ENCODE measurements at places on chromosomes 5 and 9.

- DNase-seq: no peak
Measured at GRCh38 chr5:135671052-135671705, 92.4 kb upstream of the CXCL14 start.

DNA sequence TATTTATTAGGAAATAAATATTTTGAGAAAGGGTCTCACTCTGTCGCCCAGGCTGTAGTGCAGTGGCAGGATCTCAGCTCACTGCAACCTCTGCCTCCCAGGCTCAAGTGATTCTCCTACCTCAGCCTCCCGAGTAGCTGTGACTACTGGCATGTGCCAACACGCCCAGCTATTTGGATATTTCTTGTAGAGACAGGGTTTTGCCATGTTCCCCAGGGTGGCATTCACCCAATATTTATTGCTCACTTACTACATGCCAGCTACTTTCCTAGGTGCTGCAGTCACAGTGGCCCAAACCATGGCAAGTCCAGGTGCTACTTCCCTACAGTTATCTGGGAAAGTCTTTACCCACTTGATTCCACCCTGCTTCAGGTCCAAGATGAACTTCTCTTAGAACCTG, 8.3 kb upstream of the MED7 start:
- no peak for DNase-seq

GRCh38 chr9:10703139-10703538, 90.3 kb upstream of the PTPRD start:
- no peak for DNase-seq

DNA sequence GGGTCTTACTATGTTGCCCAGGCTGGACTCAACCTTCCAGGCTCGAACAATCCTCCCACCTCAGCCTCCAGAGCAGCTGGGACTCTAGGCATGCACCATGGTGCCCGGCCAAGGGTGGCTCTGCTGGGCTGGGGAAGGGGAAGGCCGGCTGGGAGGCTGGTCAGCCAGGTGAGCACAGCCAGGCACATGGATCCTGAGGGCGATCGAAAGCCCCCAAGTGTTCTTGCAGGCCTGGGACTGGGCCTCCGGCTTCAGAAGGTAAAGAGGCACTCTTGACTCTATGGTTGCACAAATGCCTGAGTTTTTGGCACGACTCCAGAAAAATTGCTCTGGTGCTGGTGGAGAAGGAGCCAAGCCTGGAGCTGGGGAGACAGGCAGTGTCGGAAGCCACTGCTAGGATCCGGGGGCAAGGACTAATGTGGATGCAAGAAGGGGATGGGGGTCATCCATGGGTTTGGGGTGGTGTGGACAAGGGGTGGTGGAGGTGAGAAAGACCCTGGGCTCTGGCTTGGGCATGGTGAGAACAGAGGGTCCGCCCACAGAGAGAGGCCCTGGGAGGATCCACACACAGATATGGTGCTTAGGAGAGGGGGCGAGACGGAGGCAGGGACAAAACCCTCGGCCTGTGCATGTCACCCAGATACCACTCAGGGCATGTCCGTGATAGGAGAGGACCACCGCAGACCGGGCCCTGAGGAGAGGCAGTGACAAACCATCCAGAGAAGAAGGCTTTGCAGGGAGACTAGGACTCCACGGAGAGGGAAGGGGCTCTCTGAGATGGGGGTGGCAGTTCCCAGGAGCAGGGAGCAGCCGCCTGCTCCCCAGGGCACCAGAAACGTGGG, 51.1 kb upstream of the COL5A1 start:
- no peak for DNase-seq

- no peak for DNase-seq
Measured at GRCh38 chr5:139117342-139117884, 80.8 kb downstream of the SIL1 start.

DNA sequence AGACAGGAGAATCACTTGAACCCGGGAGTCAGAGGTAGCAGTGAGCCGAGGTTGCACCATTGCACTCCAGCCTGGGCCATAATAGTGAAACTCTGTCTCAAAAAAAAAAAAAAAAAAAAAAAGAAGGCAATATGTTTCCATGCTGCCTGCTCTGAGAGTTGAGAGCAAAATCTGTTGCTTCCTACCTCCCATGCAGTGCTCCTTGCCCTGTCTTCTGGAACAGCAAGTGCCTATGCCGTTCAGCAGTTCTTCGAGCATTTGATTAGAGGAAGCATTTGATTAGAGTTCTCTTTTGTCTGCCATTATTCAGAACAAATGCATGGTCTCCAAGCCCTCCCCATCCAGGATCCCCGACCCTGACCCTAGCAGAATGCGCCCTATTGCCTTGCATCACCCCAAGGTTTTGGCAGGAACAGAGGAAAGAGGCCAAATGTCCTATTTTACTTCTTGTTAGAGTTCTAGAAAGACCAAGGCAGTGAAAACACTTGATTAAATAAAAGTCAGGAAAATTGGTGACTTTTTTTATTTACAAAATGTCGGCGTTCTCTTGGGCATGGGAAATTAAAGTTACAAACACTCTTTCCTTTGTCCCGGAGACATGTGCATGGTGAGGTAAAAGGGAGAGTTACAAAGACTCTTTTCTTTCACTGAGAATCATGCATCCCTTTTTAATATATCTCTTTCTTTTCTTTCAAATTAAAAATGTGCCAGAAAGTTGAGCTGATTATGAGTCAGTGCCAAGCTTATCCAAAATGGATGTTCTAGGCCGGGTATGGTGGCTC, 27.8 kb upstream of the FSD1L start:
- no peak for DNase-seq

GRCh38 chr5:159463590-159464321, 133.5 kb upstream of the IL12B start:
- DNase-seq: no peak

DNA sequence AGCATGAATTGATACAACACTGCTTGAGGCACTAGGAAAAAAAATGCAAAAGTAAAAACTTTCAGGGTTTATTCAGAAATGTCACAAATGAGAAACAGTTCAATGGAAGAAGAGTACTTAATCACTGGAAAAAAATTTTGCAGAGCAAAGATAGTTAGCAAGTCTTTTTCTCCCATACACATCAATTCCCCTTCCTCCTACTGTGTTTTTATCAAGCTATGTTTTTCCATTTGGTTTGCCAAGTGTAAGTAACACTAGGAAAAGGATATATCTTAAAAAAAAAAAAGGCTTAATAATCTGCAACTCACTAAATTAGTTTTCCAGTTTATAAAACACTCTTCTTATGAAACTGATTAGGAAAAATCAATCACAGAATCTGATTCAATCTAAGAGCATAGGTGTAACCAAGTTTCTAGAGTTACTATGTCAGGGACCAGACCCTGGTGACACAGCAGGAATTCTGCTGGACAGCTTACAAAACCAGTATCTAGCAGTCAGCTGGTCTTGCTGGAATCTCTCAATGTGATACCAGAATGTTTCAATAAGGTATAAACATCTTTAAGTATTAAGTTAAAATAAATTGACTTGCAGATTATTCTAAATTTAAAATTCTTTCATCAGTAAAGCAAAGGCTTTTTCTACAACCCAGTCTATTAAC, 34.7 kb downstream of the RNF145 start:
- DNase-seq: no peak

DNA sequence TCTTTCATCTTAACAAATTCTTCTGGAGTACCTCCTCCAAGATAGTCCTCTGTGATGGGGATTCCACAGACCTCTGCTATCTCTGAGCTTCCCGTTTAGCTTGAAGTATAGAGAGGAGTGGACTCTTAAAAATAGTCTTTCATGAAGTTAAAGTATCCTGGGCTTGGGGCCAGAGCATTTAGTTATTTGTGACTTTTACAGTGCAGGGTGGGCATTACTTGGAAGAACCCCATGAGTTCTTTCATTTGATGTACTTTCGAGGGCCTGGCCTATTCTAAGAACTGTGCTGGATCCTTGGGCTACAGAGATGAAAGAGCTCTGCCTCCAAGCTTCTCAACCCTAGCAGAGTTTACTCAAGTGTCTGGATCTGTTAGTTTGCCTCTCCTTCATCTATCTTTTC, 131.5 kb downstream of the ZSWIM6 start:
- DNase-seq: no peak

DNA sequence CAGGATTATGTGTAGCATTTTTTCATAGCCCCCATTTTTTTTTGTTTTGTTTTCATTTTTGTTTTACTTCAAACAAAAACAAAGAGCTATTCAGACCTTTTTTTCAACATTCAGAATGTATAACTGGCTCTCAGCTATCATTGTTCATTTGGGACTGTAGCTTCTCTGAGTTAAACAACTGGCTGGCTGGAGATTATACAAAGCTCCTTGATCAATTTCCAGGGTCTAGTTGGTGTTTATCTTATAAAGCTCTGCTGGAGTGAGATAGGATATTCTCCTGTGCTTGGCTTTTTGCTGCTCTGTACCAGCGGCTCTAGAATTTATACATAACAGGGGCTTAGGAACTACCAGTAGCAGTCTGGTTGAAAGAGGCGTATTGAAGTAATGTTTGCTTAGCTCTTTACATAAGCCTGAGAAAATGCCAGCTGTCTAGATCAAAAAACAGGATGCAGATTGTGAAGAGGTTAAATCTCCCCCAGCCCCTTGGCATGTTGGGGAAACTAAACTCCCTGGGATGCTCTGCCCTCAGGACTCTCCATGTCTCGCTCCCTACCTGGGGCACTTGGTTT, 15.2 kb downstream of the GARNL3 start:
- DNase-seq: no peak

- no peak for DNase-seq
Measured at GRCh38 chr5:63774939-63775338, 187.3 kb downstream of the HTR1A start.

- no peak for DNase-seq
Measured at GRCh38 chr9:97711223-97711626, 14.1 kb upstream of the XPA start.

GRCh38 chr5:127969002-127969401, 114.6 kb upstream of the SLC12A2 start:
- DNase-seq: no peak

GRCh38 chr5:21774801-21775200, 1078.3 kb downstream of the CDH12 start:
- no peak for DNase-seq

DNA sequence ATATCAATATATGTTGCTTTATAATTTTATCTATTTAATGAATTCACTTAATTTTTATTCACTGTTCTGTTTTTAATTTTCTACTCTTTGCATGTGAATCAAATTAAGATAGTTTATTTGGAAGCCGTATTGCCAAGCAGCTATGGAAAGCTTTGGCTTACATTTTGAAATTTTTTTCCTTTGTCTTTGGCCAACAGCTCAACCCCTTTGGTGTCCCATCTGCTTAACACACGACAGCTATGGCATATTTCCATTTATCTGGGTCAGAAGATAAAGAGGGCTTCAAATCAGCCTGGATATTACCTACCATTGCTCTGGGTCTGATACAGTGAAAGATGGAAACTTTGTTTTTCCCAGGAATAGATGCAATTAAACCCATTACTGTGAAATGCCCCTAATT, 201.0 kb downstream of the WDR70 start:
- DNase-seq: no peak

GRCh38 chr9:103734471-103734870, 359.6 kb upstream of the SMC2 start:
- no peak for DNase-seq

DNA sequence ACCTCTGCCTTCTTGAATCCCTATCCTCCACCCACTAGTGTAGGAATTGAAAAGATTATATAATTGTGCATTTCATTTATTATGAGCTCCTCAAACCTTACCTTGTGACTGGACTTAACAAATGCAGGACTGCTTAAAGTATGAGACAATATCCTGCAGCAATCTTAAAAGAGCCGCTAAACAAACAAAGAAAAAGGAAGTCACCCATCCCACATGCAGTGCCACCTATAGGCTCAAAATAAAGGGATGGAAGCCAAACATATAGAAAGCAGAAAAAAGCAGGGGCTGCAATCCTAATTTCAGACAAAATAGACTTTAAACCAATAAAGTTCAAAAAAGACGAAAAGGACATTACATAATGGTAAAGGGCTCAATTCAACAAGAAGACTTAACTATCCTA, 8.7 kb downstream of the PCAT7 start:
- DNase-seq: no peak

DNA sequence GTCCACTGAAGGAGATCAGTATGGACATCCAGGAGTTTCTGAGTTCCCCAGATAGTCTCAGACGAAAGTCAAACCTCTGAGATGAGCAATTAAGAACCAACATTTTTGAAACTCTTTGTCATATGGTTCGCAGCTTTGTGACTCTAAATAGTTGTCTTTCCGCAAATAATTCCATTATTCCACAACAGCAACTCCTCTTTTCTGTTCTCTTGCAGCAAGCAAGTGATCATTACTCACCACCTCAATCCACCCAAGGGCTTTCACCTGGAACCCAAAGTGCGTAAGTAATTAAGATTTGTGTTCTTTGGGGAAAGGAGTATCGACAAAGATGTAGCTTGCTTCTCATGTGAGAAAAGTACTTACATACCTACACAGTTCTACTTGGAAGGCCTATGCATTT, 15.6 kb downstream of the MTX3 start:
- no peak for DNase-seq

DNA sequence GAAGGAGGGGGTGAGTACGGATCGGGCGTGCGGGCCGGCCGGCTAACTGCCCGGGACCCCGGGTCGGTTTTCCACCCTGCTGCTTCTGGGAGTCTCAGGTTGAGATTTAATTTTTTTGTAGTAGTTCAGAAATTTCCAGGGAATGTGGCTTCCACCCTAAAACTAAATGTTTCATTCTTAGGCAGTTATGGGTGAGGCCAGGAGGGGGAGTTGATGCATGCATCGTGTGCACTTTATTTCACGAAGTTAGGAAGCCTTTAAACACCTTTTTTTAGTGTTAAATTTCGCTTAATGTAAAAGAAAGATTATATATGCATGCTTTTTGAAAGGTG, 905 bp downstream of the CDK9 start:
- DNase-seq: no peak

All from esophagus squamous epithelium (tissue), 5 donors.